Inflammatory macrophage (primary cell): ENCODE measurements at places on chromosomes 11 and 22.

- DNase-seq: peak; percentile 77
Observed at GRCh38 chr11:111429066-111429506, 50.0 kb upstream of the POU2AF1 start.

- DNase-seq: peak; percentile 55
Observed at GRCh38 chr11:132064987-132065620, 694.7 kb downstream of the NTM start.

DNA sequence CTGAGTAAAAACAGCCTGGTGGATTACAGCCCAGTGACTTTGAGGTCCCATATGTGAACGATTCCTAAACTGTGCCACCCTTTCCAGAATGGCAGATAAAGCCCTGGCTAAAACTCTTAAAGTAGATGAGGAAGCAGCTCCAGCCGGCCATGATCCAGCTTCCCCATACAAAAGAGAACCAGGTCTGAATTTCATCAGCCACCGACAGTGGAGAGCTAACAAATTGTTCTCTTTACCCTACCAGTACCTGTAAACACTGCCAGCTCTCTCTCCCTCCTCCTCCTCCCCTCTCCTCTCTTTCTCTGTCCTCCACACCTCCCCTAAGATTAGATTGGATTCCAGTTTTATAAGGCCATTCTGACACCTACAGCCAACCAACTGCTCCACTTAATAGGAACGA lies 176.9 kb downstream of the DSCAML1 start:
- DNase-seq: peak; percentile 55

DNA sequence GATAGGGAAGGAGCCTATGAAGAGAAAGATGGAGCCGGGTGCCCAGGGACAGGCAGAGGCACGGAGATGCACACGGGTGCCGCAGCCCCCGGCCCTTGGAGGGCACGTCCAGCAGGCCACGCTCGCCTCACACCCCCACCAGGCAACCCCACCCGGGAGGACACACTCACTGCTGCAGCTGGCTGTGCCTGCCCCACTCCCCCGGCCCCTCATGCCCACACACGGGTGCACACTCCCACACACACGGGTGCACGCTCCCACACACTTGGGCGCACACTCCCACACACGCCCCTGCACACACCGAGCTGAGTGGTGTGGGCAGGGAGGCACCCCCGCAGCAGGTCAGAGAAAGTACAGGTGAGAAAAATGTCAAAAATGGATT lies 1.1 kb downstream of the MOB2 start:
- no peak for DNase-seq

- no peak for DNase-seq
Observed at GRCh38 chr11:77510095-77510494, 36.2 kb upstream of the PAK1 start.
